Kidney capillary endothelial cell (primary cell): ENCODE measurements at places on chromosomes 1 and 21.

GRCh38 chr1:193285641-193286040 lies 99.2 kb upstream of the B3GALT2 start:
- DNase-seq = no peak

DNA sequence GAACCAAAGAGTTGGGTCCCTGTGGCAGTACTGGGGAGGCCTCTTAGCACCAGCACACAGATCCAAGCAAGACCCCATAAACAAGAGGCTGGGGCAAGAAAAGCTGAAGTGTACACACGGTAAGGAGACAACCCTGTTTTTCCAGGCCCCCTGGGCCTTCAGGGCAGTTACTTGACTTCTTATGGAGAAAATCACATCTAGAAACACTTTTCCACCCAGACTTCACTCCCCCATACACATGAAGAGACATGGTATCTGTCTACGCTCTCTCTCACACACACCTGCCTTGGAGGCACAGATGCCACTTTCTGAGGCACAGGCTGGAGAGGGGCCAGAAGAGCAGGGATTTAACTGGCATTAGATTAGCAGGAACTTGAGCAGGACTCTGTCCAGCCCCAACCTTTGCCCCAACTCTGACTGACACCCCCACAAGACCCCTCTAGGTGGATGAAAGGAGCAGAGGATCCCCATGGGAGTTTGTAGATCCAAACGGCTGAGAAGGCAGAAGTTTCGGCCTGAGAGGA lies 2.2 kb downstream of the CERS2 start:
- no peak for DNase-seq

DNA sequence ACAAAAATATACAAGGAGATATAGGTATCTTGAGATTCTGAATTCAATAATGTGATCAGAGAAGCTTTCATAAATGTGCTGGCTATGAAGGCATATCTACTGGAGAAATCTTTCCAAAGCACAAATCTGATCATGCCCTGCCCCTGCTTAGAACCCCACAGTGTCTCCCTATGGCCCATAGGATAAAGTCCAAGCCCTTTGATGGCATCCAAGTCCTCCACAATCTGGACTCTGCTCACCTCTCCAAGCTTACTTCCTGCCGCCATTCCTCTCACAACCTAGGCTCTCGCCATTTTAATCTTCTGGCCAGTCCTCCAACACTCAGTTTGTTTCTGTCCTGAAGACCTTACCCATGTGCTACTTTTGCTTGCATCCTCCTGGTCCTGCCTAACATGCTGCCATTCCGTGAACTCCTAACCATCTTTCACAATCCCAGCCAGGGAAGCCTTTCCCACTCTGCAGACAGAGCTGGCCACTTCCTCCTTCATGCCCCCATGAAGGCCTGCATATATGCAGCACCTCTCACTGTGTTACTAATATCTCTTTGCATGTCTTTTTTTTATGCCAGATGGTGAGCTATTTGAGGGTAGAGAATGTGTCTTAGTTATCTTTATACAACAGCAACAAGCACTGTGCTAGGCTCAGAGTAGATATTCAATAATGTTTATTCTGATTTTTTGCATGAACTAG lies 5.6 kb upstream of the ATP1A1 start:
- DNase-seq = no peak

- no peak for DNase-seq
Observed at GRCh38 chr1:180241716-180242544, 11.9 kb downstream of the LHX4 start.
